AG20443 (cell line): ENCODE measurements at places on chromosomes 6 and 20.

GRCh38 chr20:16043931-16044330 lies 529.3 kb downstream of the KIF16B start:
- DNase-seq, result no peak

GRCh38 chr20:46353500-46354206 lies 45.4 kb upstream of the CDH22 start:
- DNase-seq, result no peak

DNA sequence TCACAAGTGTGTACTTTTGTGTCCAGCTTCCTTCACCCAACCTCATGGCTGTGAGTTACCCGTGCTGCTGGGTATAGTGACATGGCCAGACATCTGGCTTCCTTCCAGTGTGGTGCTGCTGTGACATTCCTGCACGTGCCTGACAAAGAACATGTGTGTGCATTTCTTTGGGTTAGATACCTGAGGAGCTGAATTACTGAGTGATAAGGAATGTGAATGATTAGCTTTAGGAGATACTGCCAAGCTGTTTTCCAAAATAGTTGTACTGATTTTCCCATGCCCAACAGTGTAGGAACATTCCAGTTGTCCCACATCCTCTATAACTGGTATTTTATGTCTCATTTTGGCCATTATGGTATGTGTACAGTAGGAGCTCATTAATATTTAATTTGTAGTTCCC lies 132.5 kb downstream of the PREX1 start:
- DNase-seq, result no peak

DNA sequence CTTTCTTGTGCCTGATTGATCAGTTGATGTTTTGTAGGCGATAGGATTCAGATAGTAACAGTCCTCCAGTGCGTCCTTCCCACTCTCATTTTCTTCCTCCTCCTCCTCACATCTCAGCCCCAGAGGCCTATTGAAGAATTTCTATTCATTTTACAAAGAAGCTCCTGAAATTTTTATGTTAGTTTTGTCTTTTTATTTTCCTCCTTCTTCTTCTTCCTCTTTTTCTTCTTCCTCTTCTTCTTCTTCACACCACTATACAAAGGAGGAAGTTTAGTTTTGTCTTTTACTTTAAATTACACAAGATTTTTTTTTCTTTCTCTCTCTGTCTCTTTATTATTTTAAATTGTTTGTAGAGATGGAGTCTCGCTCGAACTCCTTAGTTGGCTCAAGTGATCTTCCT lies 19.1 kb downstream of the BTN2A1 start:
- no peak for DNase-seq

DNA sequence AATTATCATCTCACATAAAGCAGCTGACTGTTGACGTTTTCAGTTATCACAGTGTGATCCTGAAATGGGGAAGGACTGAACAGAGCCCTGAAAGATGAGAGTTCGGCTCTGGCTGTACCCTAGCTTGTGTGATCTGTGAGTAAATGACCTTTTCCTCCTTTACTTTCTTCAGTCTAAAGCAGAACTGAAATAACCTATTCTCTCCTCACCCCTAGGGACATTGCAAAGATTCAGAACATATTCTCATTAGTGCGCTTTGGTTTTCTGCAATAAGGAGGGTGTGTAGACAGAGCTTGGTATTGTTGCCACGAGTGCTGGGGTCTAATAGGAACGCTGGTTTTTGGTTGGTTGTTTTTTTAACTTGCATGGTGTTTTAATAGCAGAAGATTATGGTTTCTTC lies 16.7 kb downstream of the FARS2 start:
- no peak for DNase-seq

- DNase-seq, result no peak
These were observed 239.9 kb upstream of the CEP162 start for GRCh38 chr6:84467296-84467695.

- DNase-seq, result no peak
These were observed 11.5 kb downstream of the TPD52L2 start for GRCh38 chr20:63876489-63877036.

DNA sequence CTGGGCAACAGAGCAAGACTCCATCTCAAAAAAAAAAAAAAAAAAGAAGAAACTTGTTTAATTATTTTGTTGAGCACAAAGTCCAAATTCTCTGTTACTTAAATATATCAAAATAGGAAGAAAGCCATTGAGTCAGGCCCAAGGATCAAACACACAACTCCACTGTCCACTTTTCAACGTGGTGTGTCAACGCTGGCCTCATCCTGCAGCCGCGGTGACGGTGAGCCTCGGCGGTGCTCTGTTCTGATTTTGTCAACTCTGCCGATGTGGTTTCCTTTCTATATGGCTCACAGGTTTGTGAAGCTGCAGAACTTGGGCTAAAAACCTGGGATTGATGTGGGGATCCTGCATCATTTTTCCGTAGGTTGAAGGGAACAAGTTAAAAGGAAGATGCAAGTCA lies 3.2 kb upstream of the SMOC2 start:
- DNase-seq, result no peak

DNA sequence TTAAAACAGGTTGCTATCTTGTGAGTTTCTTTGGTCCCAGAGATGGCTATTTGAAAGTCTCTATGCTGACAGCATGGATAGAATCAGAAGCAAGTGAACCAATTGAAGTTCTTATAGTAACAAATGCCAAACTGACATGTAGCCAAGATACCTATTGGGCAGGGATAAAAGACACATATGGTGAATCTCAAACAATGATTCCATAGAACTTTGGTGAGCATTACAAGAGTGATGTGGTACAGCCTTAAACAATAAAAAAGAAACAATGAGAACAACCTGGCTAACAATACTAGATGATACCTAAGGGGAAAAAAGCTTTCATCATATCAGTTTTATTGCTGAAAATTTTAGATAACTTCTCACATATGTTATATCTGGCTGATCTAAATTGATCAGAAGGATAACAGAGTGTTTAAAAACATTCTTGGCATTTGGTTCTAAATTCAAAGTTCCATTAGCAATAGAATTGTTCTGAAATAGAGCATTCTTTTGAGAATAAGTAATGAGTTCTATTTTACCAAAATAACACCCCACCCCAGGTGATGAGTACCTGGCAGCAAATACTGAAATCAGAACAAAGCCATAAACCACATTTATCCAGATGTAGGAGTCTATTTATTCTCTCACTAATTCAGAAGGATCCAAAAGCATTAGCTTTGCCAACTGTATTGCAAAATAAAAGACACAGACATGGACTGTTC lies 5.8 kb upstream of the HMGCLL1 start:
- no peak for DNase-seq

DNA sequence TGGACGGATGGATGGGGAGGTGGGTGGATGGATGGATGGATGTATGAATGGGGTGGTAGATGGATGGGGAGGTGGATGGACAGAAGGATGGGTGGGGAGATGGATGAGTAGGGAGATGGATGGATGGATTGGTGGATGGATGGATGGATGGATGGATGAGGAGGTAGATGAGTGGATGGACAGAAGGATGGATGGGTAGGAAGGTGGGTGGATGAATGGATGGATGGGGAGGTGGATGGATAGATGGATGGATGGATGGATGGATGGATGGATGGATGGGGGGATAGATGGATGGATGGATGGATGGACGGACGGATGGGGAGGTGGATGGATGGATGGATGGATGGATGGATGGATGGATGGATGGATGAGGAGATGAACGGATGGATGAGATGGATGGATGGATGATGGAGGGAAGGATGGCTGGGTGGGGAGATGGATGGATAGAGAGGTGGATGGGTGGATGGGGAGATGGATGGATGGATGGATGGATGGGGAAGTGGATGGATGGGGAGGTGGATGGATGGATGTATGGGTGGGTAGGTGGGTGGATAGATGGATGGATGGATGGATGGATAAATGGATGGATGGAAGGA lies 7.2 kb downstream of the EEF1A2 start:
- no peak for DNase-seq

GRCh38 chr6:54193560-54193959 lies 82.3 kb downstream of the MLIP start:
- no peak for DNase-seq

GRCh38 chr20:13008761-13009681 lies at the start of gene SPTLC3:
TSS of gene SPTLC3 (plus strand) at chr20:13008972. CDS start at chr20:13009268, 296 bp downstream.
- DNase-seq, result peak; percentile 56

GRCh38 chr6:1798303-1798964 lies 188.7 kb downstream of the FOXC1 start:
- no peak for DNase-seq

DNA sequence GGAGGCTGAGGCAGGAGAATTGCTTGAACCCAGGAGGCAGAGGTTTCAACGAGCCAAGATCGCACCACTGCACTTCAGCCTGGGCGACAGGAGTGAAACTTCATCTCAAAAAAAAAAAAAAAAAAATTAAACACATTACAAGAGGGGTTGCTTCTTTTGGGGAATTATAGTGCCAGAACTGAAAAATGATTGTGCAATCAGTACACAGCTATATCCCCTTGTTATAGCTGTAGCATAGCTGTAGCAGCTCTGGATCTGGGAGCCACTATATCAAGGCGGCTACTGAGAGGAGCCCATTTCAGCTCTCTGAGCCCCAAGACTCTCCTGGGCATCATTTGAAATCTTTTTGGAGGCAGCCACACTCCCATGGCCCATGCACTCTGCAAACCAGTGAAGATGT lies 334.3 kb downstream of the TFAP2A start:
- DNase-seq, result no peak

GRCh38 chr6:31122791-31123706 lies 2.8 kb upstream of the CDSN start:
- peak; percentile 86 for DNase-seq

DNA sequence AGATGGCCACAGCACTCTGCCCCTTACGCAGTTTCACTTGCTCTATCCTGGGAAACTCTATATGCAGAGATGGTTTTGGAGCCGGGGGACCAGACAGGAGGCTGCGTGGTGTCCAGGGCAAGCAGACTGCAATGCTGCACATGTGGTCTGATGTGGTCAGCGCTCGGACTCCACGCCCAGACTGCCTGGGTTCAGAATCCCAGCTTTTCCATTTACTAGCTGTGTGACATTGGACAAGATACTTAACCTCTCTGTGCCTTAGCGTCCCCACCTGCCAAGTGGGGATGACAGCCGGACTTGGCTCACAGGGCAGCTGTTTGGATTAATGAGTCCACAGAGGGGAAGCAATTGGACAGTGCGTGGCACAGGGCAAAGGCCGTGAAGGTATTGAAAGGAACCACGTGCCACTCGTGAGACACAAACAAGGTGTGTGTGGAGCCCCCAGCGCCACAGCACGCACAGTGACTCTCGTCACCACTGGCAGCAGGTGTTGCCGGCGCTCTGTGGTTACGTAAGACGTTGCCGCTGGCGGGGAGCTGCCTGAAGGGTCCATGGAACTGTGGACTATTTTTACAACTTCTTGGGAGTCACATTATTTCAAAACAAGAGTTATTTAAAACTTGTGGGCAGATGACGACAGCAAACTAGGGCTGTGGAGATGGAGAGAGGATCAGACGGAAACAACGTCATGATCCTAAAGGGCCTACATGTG lies 201.4 kb downstream of the PREX1 start:
- no peak for DNase-seq

GRCh38 chr6:44304282-44305199 lies 8.6 kb downstream of the AARS2 start:
- DNase-seq, result peak; percentile 66

DNA sequence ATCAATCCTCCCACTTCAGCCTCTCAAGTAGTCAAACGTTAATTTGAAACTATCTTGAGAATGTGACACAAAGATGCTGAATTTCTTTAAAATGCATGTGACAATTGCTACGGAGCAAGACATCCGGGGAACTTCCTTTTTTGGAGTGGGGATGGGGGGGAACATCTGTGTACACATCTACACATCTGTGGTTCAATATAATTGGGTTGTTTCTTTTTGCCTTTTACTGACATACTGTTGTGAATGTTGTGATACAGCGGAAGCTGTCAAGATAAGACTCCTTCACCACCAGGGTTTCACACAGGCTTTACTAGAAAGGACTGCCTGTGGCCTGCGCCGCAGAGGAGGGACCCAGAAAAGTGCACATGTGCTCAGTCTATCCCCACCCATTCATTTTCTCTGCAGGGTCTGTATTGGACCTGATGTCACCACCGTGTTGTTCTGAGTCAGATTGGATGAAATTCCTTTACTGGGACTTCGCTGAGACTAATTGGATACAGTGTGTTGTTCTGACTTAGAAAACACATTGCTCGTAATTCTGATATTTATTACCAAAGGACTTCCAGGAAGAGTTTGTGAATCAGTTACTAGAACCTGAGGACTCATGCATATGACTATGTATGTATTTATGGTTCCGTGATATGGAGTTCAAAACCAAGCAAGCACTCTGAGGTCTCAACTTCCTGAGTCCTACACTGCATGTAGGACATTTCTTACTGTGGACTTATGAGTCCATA lies 98.7 kb upstream of the SGK1 start:
- DNase-seq, result peak; percentile 70

GRCh38 chr6:21733311-21733710 lies 139.8 kb downstream of the SOX4 start:
- DNase-seq, result no peak

GRCh38 chr20:9235518-9235917 lies 166.6 kb downstream of the PLCB4 start:
- DNase-seq, result peak; percentile 56

- DNase-seq, result no peak
These were observed 6.7 kb downstream of the TSHZ2 start for GRCh38 chr20:52978851-52979250.

DNA sequence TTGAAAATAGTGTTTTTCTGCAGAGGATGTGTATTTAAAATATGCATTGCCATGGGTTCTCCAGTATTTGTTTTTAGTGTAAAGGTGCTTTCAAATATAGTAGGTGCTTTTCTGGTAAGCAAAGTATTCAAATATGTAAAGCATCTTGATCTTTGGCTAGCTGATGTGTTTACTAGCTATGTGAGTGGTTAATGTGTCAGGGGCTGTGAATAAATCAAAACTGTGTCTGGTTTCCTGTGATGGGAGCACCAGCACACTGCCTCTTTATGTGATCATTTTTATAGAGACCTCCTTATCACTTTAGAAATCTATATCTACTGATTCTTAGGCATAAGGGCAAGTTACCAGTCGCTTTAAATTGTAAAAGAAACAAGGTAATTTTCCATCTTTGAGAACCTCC lies 388.9 kb upstream of the MAN1A1 start:
- DNase-seq, result no peak

- peak; percentile 2 for DNase-seq
These were observed 17.0 kb upstream of the CST3 start for GRCh38 chr20:23654717-23655116.
